NCI-H1092 treated with DMSO at 0.1 percent for 48 hours (cell line): ENCODE measurements at places on chromosomes 3 and 15.

DNA sequence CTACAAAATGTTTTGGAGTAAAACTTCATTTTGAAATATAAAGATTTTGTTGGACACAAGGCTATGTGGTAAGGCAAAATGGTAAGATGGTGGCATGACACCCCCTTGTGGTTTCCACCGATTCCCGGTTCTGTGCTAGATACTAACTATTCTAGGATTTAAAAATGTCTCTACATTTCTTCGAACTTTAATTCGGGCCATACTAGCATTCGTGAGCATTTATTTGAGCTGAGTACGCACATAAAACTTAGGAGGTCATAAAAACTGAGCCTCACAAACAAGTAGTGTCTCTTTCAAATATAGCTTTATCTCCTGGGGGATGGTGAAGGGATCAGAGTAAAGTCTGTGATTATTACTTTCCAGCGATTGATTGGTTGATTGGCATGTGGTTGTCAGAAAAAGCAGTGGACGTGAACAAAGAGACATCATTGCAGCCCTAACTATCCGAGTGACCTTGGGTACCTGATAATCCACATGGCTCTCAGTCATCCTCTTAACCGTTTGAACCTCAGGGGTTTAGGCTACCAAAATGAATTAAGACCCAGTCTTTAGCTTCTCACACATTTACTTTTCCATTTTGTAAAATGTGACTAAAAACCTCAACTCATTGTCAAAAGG lies 1.1 kb upstream of the ZNF639 start:
- peak; percentile 33 for DNase-seq

DNA sequence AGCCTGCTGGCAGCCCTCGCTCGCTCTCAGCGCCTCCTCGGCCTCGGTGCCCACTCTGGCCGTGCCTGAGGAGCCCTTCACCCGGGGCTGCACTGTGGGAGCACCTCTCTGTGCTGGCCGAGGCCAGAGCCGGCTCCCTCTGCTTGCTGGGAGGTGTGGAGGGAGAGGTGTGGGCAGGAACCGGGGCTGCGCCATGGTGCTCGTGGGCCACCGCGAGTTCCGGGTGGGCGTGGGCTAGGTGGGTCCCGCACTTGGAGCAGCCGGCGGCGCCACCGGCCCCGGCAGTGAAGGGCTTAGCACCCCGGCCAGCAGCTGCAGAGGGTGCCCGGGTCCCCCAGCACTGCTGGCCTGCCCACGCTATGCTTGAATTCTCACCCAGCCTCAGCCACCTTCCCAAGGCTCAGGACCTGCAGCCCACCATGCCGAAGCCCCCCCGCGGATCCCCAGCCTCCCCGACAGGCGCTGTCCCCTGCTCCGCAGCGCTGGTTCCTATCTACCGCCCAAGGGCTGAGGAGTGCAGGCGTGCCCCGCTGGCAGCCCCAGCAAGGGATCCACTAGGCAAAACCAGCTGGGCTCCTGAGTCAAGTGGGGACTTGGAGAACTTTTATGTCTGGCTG lies 863.3 kb downstream of the IGSF11 start:
- DNase-seq: no peak

- no peak for DNase-seq
These were observed 168.0 kb upstream of the THRB start for GRCh38 chr3:24662449-24663345.

- DNase-seq: no peak
These were observed 592.7 kb upstream of the SEMA6D start for GRCh38 chr15:47124430-47125102.

DNA sequence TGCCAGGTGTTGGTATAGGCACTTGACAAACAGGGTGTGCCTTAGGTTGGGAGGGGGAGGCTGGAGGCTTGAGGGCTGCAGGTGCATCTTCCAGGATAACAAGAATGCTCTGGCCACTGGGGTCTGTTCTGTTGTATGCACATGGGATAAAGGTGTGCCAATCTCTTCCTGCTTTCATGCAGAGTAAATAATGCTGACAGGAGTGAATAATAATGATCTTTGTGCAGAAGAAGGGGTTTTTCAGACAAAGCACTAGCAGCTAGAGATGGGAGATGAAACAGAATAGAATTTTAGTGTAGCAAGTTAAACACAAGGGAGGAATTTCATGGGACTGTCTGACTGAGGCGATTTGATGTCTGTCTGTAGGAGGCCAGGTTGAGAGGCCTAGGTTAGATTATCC lies 1.9 kb upstream of the ROPN1 start:
- DNase-seq: peak; percentile 12

DNA sequence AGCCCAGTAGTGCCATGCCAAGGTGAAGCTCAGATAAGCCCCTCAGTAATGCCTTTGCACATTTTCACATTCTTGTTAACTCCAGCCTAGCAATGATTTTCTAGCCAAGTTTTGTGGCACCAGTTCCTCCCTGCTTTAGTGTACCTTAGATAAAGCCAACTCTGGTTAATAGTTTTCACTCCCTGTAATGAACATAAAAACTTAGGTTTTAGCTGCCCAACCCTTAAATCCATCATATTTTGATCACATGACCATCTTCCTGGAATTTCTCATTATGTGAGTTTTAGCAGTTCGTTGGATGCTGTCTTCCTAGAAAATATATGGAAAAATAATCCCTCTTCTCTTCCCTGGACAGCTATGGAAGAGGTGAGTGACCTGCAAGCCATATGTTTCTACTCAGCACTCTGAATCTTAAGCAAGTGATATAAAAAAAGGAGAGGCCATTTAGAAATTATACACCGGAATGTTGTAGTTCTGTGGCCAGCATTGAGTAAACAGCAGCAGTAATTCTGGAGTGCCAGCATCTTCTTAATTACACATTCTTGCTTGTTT lies 62.2 kb upstream of the P2RY1 start:
- DNase-seq: no peak

GRCh38 chr3:16907243-16907642 lies 22.5 kb downstream of the PLCL2 start:
- no peak for DNase-seq

GRCh38 chr3:32381922-32382321 lies 9.7 kb upstream of the CMTM7 start:
- no peak for DNase-seq

- DNase-seq: no peak
These were observed 46.0 kb downstream of the UACA start for GRCh38 chr15:70717237-70717793.

GRCh38 chr3:184953401-184953800 lies 141.4 kb downstream of the VPS8 start:
- no peak for DNase-seq

DNA sequence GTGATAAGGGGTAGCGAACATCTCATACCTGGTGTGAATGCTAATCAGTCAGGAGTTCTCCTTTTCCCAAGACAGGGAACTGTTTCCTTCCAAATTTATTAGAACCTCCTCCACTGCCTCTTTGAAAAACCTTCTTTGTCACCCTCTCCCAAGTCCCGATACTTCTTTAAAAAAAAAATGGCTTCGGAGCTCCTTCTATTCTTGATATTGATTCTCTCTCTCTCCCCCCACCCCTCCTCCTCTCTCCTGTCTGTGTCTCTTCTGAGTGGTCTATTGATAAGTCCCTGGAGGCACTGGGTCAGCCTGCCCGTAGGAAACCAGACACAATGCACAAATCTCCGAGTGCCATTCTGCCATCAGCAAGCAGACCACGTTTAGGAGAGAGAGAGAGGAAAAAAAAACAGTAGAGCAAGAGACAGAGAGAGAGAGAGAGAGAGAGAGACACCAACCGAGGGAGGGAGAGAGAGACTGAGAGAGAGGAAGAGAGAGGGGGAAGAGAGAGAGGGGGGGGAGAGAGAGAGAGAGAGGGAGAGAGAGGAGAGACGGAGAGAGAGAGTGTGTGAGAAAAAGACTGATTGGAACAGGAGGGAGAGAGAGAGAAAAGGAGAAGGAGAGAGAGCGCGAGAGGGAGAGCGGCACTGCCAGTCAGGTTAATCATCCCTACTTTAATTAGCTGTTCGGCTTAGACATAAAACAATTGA lies 160.9 kb downstream of the TIGIT start:
- DNase-seq: peak; percentile 96

DNA sequence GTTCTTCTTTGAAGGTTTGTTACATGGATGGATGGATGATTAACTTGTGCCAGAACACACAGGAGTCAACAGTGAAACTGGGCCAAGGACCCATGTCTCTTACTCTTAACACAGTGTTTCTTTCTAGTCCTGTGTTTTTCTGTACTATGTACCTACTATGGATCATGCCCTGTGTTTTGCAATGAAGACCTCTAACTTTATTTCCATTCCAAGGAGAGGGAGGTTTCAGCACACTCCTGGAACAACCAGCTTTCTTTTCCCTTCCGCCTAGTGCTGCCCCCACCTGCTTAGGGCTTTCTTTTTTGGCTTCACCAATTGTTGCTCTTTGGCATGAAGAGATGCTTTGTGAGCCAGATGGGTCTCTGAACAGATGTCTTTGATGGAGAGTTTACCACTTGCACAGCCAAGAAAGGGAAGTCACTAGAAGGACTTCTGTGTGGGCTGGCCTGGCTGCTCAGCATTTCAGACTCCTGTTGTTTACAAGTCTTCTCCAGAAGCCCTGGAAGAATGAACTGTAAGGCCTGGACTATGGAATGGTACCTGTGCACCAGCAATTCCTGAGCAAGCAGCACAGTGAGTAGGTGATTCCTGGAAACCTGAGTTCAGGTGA lies 44.5 kb downstream of the SNAPC5 start:
- DNase-seq: no peak

- no peak for DNase-seq
These were observed 587.3 kb upstream of the UBE2E2 start for GRCh38 chr3:22615790-22616189.

GRCh38 chr3:197549261-197549885 lies 6.4 kb downstream of the BDH1 start:
- no peak for DNase-seq

GRCh38 chr3:45407600-45407999 lies 19.2 kb downstream of the LARS2 start:
- DNase-seq: no peak
